H1 (cell line): ENCODE measurements at places on chromosomes 16 and 17. TPM values are rescaled to one million over a fixed set of nuclear protein-coding genes. Genes with fewer than 3 reads are reported as not detected.

GRCh38 chr17:78378225-78379130 lies at the start of gene PGS1:
PGS1 (plus strand) TSS chr17:78378649; CDS start chr17:78378666, 17 bp downstream.
- H3K27me3 ChIP-seq, result no peaks in the 10 kb centered on the region
- peak within 1 kb of the TSS; percentile 91 for H3K4me3 ChIP-seq
- H3K4me1 ChIP-seq, result peaks cover 23% of the 10 kb centered on the region
- no peak for DNase-seq

DNA sequence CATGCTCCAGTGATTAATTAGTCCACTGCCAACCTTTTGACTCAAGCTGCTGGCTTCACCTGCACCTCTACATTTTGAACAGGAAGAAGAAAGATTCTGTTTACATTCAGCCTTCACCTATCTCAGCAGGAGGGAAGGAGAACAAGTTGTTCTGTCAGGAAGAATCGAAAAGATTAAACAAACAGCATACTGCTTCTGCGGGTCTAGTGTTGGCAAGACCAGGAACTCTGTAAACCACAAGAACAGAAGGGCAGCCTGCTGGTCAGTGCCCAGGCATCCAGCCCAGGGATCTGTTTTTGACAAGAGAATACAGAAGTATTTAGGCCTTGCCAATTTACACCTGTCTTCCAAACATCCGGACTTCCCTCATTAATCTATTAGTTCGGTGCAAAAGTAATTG lies 189.7 kb downstream of the CHD9NB start:
- no peak overlapping the region for H3K4me3 ChIP-seq
- DNase-seq, result no peak
- no peaks in the 10 kb centered on the region for H3K4me1 ChIP-seq
- no peaks in the 10 kb centered on the region for H3K36me3 ChIP-seq

DNA sequence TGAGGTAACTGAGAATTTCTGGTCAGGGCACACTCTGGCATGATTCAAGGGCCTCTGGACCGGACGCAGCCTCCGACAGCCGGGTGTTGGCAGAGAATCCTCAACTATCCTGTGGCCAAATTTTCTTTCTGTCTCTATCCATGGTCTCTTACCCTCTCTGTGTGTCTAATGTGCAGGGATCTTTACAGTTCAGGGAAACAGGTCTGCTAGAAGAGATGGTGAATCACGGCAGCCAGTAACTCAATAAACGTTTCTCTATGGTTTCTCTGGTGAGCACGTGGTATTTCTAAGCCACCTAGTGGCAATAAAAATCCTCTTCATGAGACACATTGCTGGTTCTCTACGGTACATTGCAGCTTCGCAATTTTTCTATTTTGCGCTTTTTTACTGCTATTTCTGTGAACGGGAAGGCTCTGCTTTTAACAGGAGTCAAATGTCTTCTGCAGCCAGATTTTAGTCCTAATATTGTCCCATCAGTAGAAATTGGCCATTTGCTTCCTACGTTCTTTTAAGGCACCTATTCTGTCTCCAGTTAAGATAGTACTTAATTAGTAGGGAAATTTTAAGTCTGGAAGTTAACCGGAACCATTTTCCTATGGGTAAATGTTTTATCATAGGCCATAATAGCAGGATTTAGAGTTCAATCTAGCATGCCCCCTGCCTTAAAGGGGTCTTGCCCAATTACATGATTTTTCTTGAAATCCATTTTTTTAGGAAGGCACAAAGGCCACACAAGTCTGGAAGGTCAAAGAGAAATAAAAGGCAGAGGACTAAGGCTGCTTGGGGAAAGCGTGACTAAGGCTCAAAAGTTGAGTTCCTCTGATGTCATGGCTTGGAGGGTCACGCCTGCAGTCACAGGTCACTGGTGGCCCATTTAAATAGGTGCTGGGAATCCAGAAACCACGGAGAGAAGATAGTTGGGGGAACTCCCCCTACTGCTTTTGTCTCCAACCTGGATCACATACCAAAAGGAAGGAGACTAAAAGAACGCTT lies 31.5 kb downstream of the QPRT start:
- 0 out of 2 replicates have a peak, but pooled peaks cover 3% of the 10 kb centered on the region for H3K4me1 ChIP-seq
- peak overlapping the region; percentile 91 for H3K27ac ChIP-seq

ZSCAN10 gene
- total RNA-seq, result 195 and 209 TPM in 2 replicates
